ENCODE measurements at places on chromosomes 5 and 9.

DNA sequence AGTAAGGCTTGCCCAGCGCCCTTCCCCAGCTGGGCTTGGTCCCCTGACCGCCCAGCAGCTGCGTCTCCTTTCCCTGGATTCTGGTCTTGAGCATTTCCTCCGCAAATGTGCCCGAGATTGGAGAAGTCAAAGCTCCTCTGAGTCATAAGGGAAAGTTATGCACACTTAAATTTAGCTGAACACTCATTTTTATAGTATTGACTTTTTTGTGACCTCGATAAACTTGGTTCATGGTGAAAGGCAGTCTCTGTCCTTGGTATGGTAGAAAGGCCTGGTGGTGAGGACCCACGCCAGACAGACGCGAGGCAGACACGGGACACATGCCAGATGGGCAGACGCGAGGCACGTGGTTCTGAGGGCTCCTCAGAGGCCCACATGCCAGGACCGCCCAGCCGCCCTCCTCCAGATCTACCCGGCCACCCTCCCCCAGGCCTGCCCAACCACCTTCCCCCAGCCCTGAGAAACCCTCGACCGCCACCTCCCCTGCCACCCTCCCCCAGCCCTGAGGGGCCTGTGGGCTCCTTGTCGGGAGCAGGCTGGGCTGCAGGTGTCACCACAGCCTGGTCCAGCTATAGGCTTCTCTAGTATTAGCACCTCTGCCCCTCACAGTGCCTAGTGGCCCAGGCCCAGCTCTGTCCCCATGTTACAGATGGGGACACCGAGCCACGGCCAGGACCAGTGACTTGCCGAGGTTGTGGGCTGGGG is 60.9 kb upstream of the CACNA1B start:
- DNase-seq = no peak

DNA sequence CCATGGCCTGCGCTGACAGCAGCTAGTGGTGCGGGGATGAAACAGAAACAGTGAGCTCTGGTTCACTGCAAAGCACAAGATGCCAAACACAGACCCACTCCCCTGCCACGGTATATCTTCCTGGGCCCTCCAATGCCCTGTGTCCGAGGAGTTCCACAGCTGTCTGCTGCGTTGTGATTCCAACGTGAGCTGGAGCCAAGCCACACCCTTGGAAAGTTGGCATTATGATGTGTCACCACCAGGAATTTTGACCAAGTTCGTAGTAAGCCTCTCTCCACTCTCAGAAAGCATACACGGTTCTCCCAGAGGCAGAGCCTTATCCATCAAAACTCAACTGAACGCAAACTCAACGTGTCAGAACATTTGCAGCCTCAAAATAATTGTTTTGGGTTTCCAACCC is 55.6 kb downstream of the MACROH2A1 start:
- no peak for DNase-seq

GRCh38 chr5:178320281-178320855 is 87.8 kb upstream of the PHYKPL start:
- DNase-seq = no peak

DNA sequence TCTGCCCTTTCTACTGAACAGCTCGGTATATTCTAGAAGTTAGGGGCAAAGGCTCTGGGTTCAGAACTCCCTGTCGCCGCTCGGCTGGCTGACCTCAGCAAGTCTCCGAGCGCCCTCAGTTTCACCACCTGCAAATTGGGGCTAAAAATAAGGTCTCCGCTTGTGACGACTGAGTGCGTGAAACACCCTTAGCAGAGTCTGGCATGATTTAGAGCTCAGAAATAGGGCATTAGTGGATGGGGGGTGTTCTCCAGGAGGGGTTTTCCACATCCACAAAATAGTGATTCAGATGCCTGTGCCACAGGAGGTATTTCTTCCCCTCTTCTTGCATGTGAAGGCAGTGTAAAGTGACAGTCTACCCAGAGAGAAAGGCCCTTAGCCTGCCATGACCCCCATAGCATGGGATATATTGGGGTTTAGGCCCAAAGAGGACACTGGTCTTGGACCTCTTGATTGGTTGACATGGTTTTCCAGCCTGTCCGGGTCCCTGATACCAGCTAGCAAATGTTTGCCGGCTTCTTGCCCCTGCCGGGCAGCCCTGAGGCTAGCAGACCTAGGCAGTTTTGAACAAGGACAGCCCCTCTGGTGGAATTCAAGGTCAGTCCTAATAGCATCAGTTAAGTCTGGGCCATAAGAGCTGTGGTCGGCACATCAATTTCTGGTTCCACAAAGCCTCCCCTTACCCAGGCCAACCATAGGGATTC is 1.4 kb downstream of the ERGIC1 start:
- DNase-seq = no peak

DNA sequence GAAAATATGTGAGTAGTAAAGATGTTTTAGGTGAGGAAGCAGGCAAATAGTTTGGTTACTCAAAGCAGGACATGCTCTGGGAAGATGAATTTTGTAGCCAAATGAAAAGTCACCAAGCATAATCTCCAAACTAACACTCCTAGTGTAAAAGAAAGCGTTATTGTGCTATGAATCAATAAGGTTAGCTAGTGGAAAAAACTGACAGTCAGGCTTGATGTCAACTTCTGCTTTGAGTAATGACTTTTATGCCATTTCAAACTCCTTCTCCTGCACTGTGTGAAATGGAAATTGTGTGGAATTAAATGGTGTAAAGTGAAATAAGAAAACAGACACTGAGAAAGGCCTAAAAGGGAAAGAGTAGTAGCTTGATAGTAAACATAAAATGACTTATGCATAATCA is 637.2 kb upstream of the DMAC1 start:
- DNase-seq = no peak

- no peak for DNase-seq
Measured at GRCh38 chr9:87282538-87282937, 215.1 kb upstream of the DAPK1 start.

- no peak for DNase-seq
Measured at GRCh38 chr5:79772651-79773050, 83.0 kb downstream of the CMYA5 start.

- no peak for DNase-seq
Measured at GRCh38 chr9:113711251-113711650, 164.9 kb upstream of the ZNF618 start.

- no peak for DNase-seq
Measured at GRCh38 chr5:87410931-87411330, 1.8 kb downstream of the CCNH start.

- DNase-seq = no peak
Measured at GRCh38 chr9:133341369-133342068, 5.5 kb upstream of the SURF6 start.

DNA sequence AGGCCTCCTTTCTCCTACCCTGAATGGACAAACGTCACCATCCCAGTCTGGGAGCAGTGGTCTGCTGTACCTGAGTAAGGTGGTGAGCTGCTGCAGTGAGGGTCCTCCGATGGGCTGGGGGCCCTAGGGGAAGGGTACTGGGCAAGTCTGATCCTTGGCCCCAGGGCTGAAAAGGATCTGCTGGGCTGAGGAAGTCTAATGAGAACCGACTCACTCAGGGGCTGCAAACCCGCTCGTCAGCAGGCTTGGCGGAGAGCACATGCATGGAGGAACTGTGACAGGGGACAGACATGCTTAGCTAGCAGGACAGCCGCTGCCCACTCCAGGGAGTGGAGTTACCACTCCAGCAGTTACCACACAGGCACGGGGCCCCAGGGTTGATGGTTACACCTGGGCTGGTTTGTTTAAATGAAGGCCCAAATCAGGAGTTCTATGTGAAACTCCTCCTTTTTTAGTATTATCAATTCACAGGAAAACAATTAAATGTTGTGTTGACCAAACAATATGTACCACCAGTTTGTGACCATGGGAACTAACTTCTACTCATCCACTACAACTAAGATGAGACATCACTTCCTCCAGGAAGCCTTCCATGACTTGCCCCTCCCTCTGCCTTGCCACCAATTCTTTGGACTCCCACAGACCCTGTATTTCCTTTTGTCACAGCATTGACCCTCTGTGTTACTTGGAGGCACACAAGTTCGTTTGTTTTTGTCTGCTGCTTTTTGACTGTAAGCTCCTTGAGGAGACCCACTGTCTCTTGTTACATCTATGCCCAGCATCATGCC is 56.1 kb upstream of the CPLX2 start:
- DNase-seq = no peak

GRCh38 chr5:126124706-126125345 is 298.4 kb upstream of the GRAMD2B start:
- no peak for DNase-seq

DNA sequence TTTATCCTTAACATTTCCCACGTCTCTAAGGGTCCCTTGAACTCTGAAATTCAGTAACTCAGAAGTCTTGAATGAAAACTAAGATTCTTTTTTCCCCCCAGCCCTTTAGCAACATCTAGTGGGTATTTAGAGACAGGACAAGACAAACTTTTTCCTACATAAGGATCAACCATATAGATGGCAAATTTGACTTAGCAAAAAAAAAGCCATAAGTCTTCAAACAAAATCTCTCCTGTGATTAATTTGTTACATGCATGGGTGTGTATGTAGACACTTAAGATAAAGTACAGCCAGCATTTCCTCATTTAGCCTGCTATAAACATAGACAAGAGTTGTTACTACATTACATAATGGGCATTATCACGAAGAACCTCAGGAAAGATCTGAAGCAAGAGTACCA is 29.1 kb upstream of the ANKRD31 start:
- no peak for DNase-seq

- DNase-seq = no peak
Measured at GRCh38 chr5:115494570-115495289, 49.8 kb downstream of the FEM1C start.

DNA sequence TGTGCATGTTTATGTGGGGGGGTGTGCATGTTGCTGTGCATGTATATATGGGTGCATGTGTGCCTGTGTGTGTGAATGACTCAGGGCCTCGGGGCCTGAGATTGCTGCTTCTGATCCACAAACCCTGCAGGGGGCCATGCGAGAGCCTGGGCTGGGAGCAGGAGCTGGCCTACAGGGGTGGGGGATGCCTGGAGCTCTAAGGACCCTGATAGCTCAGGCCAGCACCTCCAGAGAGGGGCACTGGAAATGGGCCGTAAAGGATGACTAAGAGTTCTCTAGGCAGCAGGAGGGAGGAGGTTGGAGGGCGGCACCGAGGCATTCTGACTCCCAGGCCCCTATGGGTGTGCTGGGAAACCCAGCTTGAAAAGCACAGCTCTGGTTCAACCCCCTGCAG is 6.9 kb upstream of the UBAC1 start:
- DNase-seq = no peak

DNA sequence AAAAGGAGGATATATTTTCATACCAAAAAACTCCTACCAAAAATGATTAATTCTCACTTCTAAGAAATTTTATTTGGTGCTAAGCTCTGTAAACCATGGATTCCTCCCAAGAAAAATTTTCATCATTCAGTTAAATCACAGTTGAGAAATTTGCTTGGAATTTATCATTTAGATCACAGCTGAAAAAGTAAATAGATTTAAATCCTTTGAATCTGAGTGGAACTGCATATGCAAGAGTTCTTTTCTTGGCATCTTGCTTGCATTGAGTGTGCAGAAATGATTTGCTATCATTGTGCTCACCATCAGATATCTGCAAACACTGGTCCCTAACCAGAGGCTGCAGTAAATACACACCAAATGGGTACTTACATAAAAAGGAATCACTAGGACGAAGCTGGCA is 836.1 kb upstream of the CDH6 start:
- DNase-seq = no peak

DNA sequence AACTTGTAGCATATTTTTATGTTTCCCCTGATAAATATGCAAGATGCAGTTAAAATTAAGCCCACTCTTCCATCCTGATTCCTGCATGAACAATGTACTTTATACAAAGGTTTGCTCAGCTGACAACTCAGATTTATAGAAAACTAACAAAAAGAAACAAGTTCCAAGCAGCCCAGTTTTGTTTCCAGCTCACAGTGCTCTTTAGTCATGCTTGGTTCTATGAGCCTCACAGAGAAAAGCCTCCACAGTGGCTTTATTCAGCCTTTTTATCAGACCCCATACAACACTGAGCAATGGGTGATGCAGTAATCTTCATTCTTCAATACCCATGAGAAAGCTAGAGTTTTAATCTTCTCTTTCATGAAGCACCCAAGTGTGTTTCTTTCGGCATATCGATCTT is 329.6 kb downstream of the SLCO4C1 start:
- DNase-seq = no peak

DNA sequence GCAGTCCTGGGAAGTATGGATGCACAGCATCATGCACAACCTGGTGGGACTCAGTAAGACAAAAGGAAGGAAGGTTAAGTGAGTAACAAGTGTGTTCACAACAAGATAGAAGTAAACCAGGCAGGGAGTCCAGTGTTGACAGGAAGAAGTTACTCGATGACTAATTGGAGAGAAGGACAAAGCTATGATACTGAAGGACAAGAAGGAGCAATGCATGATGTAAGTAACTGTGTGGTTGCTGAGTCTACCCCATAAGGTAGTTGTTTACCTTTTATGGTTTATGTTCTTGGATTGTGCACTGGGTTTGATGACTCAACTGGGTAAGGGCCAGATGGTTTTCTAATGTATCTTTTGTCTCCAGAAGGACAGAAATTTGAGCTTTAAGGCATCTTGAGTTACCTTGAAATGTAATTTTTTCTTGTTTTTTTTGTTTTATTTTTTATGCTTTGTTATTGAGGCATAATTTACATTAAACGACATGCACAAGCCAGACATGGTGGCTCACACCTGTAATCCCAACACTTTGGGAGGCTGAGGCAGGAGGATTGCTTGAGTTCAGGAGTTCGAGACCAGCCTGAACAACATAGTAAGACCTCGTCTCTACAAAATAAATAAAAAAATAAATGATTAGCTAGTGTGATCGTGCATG is 89.2 kb upstream of the CAST start:
- no peak for DNase-seq

- DNase-seq = no peak
Measured at GRCh38 chr9:5510989-5511388, 658 bp downstream of the PDCD1LG2 start.

DNA sequence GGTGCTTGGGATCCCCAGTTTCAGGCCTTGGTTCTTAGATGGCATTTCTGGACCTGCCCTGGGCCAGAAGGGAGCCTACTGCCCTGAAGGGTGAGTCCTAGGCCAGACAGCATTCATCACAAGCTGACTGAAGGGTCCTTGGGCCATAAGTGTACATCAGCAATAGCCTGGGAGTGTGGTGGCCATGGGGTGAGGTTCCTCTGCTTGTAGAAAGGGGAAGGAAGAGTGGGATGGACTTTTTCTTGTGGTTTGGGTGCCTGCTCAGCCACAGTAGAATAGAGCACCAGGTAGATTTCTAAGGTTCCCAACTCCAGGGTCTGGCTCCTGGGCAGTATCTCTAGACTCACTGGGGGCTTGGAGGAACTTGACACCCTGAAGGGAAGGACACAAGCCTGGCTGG is 95.2 kb upstream of the PHF24 start:
- no peak for DNase-seq

DNA sequence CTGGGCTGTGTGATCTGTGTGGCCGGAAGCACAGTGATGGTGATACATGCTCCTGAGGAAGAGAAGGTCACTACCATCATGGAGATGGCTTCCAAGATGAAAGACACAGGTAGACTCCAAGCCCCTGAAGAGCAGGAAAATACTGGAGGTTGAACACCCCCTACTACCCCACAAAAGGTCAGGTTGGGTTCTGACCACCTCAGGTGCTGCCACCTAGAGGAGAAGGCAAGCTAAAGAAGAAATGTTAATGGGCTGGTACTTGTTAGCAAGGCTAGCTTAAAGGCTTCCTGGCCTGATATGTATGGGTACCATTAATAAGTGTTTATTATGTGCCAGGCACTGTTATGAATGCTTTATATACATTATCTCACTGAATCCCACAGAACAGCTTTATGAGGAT is 11.7 kb downstream of the NIPAL4 start:
- DNase-seq = no peak

- DNase-seq = peak; percentile 80
Measured at GRCh38 chr5:179060116-179061008, at the start of gene ZNF354C. ZNF354C (plus strand) TSS chr5:179060373; CDS start chr5:179062069, 1,696 bp downstream.

GRCh38 chr9:12760758-12761157 is 14.1 kb upstream of the LURAP1L start:
- DNase-seq = no peak
